ENCODE measurements at places on chromosomes 12 and 14. TPM values are rescaled to one million over a fixed set of nuclear protein-coding genes. Genes with fewer than 3 reads are reported as not detected.

The BORCS5 gene
- 10.3 TPM for polyA plus RNA-seq

The TGM1 gene
- polyA plus RNA-seq: 2.1 TPM

The GYS2 gene
- polyA plus RNA-seq: not detected

The TMEM179 gene
- 0.56 TPM for polyA plus RNA-seq

The PTPN6 gene
- 27.0 TPM for polyA plus RNA-seq

The CMKLR1 gene
- 4.1 TPM for polyA plus RNA-seq

The TSHR gene
- polyA plus RNA-seq: 0.17 TPM
